ENCODE measurements at places on chromosomes 5 and 9.

DNA sequence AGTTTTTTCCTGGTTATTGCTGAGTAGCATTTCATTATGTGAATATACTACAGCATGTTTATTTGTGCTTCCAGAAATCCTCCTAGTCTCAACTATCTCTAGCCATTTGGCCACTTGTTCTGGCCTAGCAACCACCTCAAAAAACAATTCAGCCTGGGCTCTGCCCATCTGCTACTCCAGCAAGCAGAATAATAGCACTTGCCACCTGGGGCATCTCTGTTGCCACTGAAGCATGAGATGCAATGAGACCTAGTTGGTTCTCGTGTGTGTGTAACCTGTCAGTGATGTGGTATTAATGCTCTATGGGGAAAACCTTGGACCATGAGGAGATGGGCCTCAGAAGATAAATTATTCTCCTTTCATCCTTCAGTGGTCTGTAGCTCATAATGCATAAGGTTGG, 129.5 kb downstream of the RNF180 start:
- DNase-seq = no peak

DNA sequence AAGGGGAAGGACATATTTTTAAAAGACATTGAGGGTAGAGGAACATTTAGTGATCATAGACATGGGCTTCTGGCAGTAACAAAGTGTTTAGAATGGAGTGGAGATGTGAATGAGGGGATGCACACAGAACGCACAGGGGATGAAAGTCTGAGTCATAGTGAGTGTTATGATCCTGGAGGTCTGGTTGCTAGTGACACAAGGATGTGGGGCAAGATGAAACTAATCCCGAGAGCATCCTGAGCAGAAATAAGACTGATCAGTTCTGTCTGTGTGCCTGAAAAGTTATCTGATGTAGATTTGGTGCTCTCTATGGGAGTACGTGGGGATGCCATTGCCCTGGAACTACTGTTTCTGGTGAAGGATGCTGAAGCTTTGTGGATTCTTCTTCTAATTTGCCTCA, 141.1 kb downstream of the CHSY3 start:
- no peak for DNase-seq

DNA sequence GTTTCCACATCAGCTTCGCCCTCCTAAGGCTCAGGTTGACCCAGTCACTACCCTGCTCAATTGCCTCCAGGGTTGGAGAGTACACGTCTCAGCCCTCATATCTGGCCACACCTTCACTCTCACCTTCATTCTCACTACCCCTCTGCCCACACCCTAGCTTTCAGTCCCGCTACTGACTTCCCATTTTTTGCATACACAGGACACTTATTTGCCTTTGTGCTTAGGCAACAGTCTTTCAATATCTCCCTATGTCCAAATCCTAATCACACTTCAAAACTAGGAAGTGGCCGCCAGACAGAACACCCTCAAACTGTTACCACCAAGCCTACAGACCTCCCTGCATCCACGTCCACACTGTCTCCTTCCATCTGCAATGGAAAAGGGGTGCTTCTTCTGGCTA, 10.9 kb downstream of the MCTP1 start:
- no peak for DNase-seq

DNA sequence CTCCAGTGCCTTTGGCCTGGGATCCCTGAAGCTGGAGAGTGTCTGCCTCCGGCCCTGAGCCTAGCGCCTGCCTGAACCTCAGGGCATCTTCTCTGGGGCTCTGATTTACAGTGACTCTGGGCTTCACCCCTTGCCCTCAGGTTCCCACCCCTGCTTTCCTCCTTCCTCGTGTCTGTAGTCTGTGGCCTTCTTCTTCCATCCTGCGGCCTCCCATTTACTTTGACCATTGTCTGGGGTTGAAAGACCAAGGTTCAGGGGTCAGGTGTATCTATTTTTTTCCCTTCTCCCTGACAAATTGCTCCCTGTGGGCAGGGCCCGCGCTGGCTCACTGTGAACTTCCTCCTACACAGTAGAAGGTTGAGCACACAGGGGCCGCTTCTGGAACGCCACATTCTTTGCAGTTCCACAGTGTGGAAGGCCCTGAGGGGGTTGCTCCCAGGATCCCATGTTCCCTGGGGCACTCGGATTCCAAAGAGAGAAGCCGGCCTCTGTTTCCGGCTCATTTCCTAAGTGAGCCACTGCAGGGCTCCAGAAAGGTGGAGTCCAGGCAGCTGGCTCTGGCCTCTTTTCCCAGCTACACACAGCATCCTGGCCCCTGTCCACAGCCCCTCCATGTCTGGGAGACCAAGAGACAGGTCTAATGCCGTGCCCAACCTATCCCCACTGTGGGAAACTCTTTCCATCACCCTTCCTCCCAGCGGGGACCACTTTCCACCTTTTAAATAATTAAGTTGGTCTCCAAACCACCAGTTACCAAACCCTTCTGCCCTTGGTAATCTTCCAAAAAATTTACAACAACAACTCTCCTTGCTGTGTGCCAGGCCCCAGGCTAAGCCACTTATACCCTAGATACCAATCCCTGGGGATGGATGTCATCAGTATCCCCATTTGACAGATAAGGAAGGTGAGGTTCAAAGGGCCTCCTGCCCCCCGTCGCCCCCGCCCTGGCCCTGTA, 140.3 kb upstream of the IER5L start:
- no peak for DNase-seq

DNA sequence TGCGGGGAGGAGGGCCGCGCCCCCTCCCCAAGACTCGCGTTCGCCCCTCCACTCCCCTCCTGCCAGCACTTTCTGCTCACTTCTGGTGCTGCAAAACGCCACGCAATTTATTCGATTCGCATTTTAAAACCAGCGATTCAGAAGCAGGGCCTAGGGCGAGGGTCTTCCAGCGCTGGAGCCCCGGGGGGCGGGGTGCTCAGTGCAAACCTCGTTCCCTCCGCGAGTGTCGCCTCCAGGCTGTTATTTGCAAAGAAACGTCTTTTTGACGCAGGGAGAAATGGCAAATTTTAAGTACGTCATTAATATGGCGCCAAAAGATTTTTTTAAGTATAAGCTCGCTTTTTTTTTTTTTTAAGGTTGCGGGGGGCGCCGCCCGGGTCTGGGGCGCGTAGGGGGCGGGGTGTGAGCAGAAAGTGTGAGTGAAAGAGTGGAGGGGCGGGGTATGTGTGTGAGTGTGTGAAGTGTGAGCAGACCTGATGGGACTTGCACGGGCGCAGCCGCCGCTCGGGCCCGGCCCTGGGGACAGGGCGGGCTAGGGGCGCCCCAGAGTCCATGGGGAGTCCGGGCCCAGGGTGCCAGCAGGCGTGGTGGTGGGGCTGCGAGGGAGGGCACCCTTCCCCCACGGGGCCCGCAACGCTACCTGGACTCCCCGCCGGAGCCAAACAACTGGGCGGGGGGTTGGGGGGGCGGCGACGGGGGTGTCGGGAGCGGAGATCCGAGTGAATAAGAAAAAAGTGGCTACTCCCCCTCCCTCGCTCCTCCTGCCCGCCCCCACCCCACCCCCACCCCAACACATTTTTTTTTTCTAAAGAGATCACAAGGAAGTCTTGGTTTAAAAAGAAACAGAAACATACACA, at the start of gene JADE2:
TSS of gene JADE2 (plus strand) at position 845 of the 857 bp plus-strand sequence. CDS start 10,188 bp downstream, outside the sequence.
- DNase-seq = peak; percentile 90

DNA sequence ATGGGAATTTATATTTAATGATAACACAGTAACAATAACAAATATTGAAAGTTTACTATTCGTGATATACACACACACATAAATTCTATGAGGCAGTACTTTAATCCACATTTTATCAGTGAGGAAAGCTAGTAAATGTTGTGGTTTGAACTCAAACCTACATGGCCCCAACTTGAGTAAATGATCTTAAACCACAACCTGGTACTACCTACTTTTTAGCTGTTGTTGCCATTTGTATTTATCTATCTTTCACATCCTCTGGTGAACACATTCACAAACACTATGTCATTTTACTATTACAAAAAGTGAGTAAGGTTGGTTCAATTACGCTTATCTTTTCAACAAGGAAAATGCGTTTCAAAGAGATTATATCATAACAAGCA, 186.1 kb downstream of the SMC2 start:
- no peak for DNase-seq

DNA sequence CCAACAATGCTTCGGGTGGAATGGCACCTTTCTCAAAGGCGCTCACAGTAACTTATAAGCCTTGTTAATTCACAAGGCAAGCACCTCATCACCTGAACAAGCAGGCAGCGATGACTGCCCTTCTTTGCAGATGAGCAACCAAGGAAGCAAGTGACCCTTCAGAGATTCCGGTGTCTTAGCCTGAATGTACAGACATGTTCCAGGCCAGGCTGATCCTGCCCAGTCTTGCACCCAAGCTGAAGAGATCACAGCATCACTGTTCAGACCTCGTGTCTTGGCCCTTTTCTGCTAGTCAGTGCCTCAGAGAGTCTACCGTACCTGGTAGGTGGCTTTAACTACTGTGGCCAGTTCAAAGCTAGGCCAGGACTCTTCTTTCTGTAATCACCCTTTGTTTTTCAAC, 94.7 kb upstream of the ERCC6L2 start:
- no peak for DNase-seq

- no peak for DNase-seq
Observed at GRCh38 chr5:149466457-149466972, 84.7 kb downstream of the CSNK1A1 start.

DNA sequence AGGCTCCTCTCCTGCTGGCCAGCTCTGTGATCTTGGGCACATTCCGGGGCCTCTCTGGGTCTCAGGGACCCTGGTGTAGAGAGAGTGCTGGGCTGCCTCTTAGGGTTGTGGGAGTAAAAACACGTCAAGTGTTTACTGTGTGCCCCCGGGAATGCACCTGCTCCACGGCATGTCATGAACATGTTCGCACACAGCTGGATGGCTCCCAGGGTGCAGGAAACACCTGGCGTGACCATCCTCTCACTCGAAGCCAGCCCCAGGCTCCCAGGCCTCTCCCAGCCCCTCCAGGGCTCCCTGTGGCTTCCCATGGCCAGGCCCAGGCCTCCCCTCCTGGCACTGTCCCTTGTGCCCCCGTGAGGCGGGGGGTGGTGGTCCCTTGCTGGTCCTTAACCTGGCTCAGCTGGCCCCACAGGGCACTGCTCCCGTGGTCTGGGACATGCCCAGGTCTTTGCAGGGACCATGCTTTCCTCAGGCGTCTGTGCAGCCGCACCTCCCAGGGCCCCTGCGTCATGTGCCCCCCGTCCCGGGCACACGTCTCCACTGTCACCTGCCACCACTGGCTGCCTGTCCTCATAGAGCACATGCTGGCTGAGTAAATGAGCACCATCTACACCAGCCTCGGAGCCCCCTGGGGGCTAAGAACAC, 44.9 kb downstream of the SLC6A3 start:
- DNase-seq = no peak

DNA sequence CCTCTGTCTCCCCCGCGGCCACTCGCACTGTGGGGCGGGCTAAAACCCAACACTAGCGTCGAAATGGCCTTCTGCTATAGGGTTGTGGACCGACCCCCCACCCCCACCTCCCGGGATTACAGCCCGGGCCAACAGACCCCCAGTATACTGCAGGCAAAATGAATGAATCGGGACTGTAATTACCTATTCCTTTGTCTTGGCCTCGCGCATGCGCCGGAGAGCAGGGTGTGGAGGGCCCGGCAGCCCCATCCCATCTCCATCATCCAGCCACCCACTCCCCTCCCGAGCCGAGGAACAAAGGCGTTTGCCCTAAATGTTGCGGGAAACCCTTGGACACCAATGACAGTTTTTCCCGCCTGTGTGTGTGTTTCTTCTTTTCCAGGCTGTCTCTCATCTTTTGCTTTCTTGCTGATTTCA, 1.6 kb downstream of the BASP1 start:
- no peak for DNase-seq

GRCh38 chr5:154202379-154203260, 12.1 kb downstream of the GALNT10 start:
- DNase-seq = peak; percentile 62

- no peak for DNase-seq
Observed at GRCh38 chr5:1743769-1744085, 55.9 kb downstream of the MRPL36 start.
